Subcutaneous adipose tissue (tissue), 4 donors: ENCODE measurements at places on chromosomes 3 and 15. TPM values are rescaled to one million over a fixed set of nuclear protein-coding genes. Genes with fewer than 3 reads are reported as not detected.

The SEMA5B gene
- not detected for total RNA-seq

The FBXW12 gene
- 1.1 TPM for total RNA-seq

The GOLGA6B gene
- total RNA-seq: not detected

The POLQ gene
- 0.68 TPM for total RNA-seq

The MAGEL2 gene
- total RNA-seq: 0.19 TPM

The KNG1 gene
- not detected for total RNA-seq

The HSPBAP1 gene
- 18.3 TPM for total RNA-seq

The ACOX2 gene
- 27.1 TPM for total RNA-seq

The IMPG2 gene
- total RNA-seq: 0.22 TPM

The STAB1 gene
- 147 TPM for total RNA-seq

The RPL39L gene
- 8.9 TPM for total RNA-seq

The HYAL1 gene
- total RNA-seq: 13.8 TPM

The TFG gene
- 49.4 TPM for total RNA-seq

The CPN2 gene
- 0.44 TPM for total RNA-seq

The NR2E3 gene
- total RNA-seq: not detected

The ALPK3 gene
- total RNA-seq: 12.7 TPM

The FBXO40 gene
- 0.19 TPM for total RNA-seq

The MELTF gene
- 10.7 TPM for total RNA-seq

The ARPP21 gene
- total RNA-seq: not detected

The TERC gene
- 21.2 TPM for total RNA-seq
